ENCODE measurements at places on chromosomes 6 and 20. TPM values are rescaled to one million over a fixed set of nuclear protein-coding genes. Genes with fewer than 3 reads are reported as not detected.
A peak's percentile ranks its signal among the peaks of the same experiment; 100 is the strongest.

Gene SIRPB1
- polyA plus RNA-seq, result 6.1 TPM

- H3K27me3 ChIP-seq, result no peaks in the 10 kb centered on the region
- peak overlapping the region; percentile 15 for H3K4me3 ChIP-seq
- peak overlapping the region; percentile 72 for H3K27ac ChIP-seq
- DNase-seq, result peak; percentile 58
- H3K36me3 ChIP-seq, result peaks cover 44% of the 10 kb centered on the region
Observed at GRCh38 chr20:32231847-32232246, 24.2 kb downstream of the POFUT1 start.

DNA sequence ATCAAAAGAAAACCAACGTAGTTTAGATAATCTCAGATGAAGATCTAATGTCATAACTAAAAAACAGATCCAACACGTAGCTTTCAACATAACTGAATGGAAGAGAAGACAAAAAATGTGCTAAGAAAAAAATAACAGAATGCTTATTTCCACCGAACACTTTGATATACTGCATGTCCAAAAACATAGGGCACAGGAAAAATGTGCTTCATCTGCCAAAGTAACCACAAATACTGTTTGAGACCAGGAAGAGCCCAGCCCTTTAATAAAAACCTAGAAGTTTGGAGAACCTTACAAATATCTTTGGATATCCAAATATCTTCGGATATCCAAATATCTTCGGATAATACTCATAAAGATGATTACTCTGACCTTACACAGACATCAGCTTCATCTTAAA, 19.8 kb downstream of the LAMA4 start:
- H3K4me1 ChIP-seq, result no peaks in the 10 kb centered on the region
- H3K4me3 ChIP-seq, result no peak overlapping the region
- DNase-seq, result no peak

DNA sequence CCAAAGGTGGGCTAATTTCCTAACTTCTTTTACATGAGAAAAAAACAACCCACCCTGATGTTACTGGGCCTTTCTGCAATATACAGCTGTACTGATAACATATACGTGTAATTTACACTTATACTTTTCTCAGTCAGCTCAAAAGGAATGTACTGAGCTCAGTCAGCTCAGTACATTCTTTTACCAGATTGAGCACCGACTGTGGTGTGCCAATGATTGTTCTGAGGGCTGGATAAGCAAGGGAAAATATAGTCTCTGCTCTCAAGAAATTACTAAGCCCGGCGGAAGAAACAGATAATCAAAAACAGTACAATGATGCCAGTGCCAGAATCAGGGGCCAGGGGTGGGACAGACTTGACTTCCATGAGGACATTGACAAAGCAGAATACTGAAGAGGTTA, 10.0 kb upstream of the BLOC1S5 start:
- no peak for DNase-seq
- no peaks in the 10 kb centered on the region for H3K27me3 ChIP-seq
- H3K4me3 ChIP-seq, result no peak overlapping the region
- H3K27ac ChIP-seq, result no peak overlapping the region
